ENCODE measurements at places on chromosomes 7 and 10. TPM values are rescaled to one million over a fixed set of nuclear protein-coding genes. Genes with fewer than 3 reads are reported as not detected.

TBXAS1 gene
- total RNA-seq: 18.0 TPM

JMJD1C gene
- total RNA-seq: 113 TPM

NPC1L1 gene
- 0.19 TPM for total RNA-seq

TAF5 gene
- 7.9 TPM for total RNA-seq

ANKRD2 gene
- total RNA-seq: not detected

SLC18A2 gene
- total RNA-seq: 0.22 TPM

WNT8B gene
- total RNA-seq: not detected

PDE1C gene
- total RNA-seq: not detected

UBTD1 gene
- total RNA-seq: 1.9 TPM

NYAP1 gene
- total RNA-seq: 0.58 TPM

LIPK gene
- total RNA-seq: not detected

AGR3 gene
- not detected for total RNA-seq

OR9A2 gene
- total RNA-seq: not detected

WIPF3 gene
- total RNA-seq: not detected

MNX1 gene
- total RNA-seq: not detected

PKD2L1 gene
- not detected for total RNA-seq

DNA sequence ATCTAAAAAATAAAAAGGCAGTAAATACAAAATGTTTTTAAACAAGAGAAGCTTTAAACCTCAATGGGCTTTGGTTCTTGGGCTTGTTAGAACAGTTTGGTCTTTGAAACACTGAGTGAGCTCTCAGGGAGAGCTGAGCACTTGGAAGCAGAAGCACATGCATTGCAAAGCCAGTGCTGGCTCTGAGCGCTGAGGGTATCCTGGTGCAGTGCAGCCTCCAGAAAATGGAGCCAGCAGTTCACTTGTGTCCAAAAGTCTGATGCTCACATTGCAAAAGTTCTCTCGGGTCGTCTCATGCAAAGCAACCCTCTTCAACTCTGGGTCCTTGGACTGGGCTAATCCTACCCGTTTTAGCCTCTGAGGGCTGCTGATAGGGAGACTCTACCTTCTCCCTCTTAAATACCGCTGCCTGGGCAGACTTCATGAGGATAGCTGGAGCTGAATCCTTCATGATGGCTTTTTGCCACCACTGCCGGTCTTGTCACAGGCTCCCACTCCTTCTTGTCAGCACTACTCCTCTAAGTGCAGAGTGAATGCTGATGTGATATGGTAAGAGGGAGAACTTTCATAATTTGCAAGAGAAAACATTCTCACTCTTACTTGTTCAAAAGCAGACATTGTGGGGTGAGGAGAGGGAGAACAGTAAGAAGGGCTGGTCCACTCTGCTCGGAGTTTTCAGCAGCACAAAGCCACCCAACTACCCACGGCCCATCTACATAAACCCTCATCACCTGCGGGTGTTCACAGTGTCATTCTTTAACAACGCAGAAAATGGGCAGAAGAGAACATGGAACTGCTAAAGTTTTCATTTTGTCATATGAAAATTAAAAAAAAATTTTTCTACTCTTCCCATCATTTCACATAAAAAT is 42.2 kb upstream of the BMPER start:
- no peak for DNase-seq

GRCh38 chr10:34151481-34151880 is 663.6 kb downstream of the PARD3 start:
- DNase-seq: no peak

- DNase-seq: no peak
These were observed 95.0 kb downstream of the GRB10 start for GRCh38 chr7:50687575-50688225.

DNA sequence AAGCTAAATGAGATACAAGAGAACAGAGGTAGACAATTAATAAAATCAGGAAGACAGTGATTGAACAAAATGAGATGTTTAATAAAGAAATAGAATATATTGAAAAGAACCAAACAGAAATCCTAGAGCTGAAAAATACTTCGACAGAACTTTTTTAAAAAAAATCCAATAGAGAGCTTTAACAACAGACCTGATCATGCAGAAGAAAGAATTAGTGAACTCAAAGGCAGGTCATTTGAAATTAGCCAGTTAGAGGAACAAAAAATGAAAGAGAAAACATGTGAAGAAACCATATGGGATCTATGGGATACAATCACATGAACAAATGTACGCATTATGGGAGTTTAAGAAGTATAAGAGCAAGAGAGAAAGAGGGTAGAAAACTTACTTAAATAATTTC is 37.3 kb upstream of the ADRA2A start:
- DNase-seq: no peak

GRCh38 chr10:62852961-62853702 is 37.0 kb upstream of the EGR2 start:
- DNase-seq: no peak

GRCh38 chr7:29955075-29955792 is 34.4 kb downstream of the SCRN1 start:
- no peak for DNase-seq

GRCh38 chr7:130324306-130324943 is 20.2 kb upstream of the CPA5 start:
- DNase-seq: no peak

GRCh38 chr10:115866691-115867090 is 406.3 kb downstream of the GFRA1 start:
- no peak for DNase-seq

- no peak for DNase-seq
These were observed 55.7 kb upstream of the MGMT start for GRCh38 chr10:129411393-129411705.

DNA sequence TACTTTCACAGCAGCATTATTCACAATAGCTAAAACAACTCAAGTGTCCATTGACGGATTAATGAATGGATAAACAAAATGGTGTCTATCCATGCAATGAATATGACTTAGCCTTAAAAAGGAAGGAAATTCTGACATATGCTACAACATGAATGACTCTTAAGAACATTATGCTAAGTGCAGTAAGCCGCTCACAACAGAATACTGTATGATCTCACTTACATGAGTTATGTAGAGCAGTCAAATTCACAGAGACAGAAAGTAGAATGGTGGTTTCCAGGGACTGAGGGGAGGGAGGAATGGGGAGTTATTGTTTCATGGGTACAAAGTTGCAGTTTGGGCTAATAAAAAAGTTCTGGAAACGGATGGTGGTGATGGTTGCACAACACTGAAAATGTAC is 282.0 kb downstream of the GRID1 start:
- no peak for DNase-seq

DNA sequence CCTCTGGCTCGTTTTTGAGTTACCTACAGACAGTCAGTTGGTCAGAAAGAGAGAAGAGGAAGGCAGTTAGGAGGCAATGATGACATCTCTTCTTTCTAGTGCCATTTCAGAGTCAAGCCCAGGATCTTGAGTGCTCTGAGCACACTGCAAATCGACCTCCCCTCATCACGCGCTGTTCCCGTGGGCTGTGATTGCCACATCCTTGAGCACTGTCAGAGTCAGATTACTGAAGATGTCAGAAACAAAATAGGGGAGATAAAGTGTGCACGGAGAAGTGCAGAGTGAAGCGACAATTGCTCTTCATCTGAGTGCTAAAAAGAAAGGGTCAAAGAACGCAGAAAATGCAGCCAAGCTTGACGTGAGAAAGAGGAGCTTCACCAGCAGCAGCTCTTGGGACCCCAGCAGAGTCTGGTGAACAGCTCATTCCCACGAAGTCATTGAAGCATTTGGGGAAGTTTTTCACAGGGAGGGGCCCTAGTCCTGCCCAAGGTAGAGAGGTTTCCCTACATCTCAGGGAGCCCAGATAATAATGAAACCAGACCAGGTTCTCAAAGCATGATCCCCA is 661.7 kb upstream of the AUTS2 start:
- DNase-seq: no peak

DNA sequence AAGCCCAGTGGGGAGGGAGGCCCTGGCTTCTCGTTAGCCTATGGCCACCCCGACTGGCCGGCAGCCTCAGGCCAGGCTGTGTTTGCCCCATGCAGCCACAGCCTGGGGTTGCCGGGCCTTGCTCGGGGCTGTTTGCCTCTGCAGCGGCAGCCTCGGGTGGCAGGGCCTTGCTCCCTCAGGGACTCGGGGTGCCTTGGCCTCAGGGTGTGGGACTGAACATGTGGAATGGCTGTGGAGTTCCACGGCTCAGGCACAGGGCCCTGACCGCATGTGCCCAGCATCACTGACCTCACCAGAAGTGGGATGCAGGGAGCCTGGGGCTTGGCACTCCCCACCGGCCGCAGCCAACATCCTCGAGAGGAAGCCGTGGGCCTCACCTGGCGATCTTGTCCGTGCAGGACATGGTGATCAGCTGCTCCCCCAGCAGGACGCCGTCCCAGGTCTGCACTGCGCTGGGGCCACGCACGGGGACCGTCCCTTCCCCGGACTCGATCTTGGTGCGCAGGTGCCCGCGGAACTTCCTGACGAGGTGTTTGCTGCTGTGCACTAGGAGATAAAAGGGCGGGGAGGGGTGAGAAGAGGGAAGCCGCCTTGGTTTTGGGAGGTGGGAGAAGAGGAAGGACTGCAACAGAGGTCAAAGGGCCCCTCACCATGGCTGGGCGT is 160.5 kb downstream of the WDR37 start:
- DNase-seq: no peak

- no peak for DNase-seq
These were observed 6.4 kb downstream of the CALD1 start for GRCh38 chr7:134785842-134786241.

DNA sequence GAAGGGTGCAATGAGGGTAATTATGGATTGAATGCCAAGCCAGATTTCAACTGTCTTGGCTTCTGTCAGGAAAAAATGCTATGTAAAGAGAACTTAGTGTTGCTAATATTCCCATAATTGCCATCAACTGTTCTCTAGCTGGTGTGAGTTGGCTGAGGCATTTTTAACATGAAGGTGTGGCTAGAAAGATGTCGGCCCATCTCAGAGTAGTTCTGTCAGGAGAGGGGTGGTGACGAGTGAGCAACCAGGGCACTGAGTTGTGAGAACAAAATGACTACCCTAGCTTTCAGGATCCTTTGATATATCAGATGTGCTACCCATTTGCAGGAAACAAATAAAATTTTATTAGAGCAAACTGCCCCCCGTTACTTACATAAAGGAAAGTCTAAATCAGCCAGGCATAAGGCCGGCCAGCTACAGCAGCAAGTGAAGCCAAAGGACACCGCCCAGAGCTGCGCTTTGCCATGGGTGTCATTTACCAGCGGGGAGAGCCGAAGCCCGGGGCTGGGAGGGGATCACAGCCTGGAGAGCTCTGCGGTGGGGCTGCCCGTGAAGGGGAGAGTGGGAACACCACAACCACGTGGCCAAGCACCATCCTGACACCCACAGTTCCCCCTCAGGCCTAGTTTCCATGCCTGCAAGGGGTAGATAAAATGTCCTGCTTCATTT is 141.4 kb downstream of the ICA1 start:
- no peak for DNase-seq

DNA sequence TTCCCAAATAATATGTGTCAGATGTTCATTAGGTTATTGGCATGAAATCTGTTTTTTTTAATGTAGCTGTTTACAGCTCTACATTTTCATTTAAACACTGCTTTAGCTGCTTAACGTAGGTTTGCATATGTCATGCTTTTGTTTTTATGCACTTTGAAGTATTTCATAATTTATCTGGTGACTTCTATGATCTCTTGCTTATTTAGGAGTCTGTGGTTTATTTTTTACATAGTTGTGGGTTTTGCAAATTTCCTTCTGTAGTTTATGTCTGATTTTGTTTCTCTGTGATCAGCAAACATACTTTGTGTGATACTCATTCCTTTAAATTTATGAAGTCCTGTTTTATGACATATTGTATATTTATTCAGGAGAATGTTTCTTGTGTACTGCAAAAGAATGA is 606.5 kb upstream of the PFKP start:
- no peak for DNase-seq

DNA sequence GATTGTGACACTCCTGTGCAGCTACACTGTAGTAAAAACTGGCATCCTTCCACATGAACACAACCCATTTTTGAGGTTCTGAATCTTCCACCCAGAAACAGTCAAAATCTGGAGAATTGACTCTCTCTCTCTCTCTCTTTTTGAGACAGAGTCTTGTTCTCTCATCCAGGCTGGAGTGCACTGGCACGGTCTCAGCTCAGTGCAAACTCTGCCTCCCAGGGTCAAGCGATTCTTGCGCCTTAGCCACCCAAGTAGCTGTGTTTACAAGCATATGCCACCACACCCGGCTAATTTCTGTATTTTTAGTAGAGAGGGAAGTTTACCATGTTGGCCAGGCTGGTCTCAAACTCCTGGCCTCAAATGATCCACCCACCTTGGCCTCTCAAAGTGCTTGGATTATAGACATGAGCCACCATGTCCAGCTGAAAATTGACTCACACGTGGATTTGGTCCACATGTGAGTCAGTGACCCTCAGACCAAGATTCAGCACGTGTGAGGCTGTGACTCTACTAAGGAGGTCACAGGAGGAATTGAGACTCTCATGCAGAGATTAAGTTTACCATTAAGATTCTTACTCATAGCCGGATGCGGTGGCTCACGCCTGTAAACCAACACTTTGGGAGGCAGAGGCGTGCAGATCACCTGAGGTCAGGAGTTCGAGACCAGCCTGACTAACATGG is 12.1 kb upstream of the ZNF107 start:
- no peak for DNase-seq

DNA sequence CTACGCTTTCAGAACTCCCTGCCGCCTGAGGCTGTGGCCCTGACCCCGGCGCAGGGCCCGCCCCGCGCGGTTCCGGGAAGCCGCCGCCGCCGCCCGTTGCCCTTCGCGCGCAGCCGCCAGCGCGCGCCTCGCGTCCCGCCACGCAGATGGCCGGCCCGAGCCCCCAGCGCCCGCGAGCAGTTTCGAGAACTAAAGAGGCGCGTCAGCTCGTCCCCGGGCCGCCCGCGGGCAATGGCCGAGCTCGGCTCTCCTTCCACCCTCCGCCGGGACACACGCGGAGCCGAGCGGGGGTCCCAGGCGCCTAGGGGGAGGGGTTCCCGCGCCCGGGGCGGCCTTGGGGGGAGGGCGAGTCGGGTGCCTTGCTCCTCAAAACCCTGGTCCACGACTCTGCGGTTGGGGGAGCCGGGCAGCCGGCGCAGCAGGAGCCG is 1.8 kb downstream of the HNRNPF start:
- peak; percentile 63 for DNase-seq

DNA sequence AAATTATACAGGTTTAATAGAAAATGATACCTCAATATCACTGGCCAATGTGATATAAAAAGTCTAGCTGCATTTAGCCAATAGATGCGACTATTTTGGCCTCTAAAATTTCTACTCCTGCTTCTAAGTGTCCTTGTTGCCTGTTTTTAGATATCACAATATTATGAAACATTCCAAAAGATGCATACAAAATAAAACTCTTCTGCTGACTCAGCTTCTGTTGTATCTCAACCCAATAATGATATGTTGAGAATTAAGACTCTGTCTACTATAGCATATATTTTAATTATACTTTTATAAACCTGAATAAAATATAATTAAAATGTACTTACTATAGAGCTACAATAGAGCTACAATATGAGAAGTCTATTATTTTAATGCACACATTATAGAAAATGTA is 661.0 kb upstream of the TEX47 start:
- DNase-seq: no peak

DNA sequence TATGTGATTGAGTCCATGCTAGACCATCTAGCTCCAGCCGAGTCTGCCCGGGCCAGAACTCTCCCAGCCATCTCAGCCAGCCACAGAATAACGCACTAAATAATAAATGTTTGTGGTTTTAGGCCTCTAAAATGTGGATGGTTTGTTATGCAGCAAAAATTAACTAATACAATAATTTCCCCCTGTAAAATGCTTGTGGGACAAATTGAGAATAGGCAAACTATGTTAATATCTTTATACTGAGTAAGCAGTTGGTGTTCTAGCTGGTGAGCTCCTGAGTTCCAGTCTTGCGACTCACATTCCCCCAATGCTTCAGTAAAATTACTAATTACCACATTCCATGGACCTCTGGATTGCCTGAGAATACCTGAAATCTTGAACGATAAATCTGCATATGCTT is 316.8 kb upstream of the NFE2L3 start:
- DNase-seq: no peak

All from CD4-positive, alpha-beta memory T cell (primary cell).